RWPE1 (cell line): ENCODE measurements at places on chromosomes 16 and 17.

DNA sequence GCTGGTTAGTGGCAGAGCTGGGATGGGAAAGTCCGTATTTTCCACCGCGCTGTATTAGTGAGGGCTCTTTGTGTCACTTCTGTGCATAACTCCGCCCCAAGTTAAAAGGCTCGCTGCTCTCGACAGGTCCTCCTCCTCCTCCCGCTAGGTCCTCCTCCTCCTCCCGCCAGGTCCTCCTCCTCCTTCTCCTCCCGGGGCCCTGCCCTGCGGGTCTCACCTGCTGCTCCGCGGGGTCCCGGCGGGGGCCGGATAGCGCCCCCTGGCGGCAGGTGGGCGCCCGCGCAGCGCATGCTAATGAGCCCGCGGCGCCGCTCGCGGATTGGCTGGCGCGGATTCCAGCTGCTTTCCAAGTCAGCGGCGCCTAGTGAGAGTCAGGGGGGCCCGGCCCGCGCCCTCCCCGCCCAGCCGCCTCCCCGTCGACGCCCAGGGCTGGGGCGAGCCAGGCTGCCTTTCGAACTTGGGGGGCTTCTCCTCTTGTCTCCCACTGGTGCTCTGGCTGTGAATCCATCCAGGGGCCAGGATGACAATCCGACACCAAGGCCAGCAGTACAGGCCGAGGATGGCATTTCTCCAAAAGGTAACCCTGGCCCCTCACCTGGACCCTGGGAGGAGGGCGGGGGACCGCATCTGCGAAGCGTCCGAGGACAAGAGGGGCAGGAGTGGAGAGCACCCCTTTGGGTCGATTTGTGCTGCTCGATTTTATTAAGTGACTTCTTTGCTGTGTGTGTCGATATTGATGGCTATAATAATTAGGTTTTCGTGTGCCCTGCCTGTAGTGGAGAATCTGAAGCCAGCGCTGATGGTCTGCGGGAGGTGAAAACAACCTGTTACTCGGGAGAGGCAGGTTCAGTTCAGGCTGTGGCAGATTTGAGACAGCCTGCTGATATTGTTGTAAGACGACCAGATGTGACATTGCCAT, at the start of gene RGS9:
RGS9 (plus strand) TSS at position 350 of the 919 bp plus-strand sequence; CDS start at position 521, 171 bp downstream.
- DNase-seq = peak; percentile 69

GRCh38 chr16:27378871-27379481, 23.0 kb upstream of the IL21R start:
- DNase-seq = no peak

GRCh38 chr17:2102931-2103809, 48.3 kb downstream of the HIC1 start:
- peak; percentile 46 for DNase-seq

- no peak for DNase-seq
Measured at GRCh38 chr17:67258821-67259468, 13.9 kb upstream of the HELZ start.

- no peak for DNase-seq
Measured at GRCh38 chr17:47719411-47720152, 13.5 kb upstream of the TBX21 start.

DNA sequence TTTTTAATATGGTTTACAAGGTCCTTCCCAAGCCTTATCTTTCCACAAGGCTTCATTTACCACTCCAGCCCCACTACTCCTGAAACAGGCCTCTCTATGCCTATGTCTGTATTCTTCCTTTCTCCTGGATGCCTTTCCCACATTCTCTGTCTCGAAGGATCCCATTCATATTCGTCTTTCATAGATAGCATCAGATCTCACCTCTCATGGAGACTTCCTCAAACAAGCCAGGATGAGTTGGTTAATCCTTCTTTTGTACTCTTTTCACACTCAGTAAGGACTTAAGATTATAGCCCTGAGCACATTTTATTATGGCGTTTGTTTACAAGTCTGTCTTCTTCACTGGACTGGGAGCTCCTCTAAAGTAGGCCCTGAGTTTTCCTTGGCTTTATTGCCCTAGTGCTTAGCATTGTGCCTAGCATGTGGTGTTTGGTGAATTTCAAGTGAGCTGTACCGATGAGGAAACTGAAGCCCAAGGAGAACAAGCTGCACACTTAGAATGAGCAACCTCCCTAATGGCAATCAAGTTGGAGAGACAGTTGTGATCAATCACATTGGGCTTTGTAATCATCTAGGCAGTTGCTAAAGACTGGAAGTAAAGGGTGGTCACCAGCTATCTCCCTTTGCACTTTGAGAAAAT, 10.0 kb upstream of the TBX4 start:
- no peak for DNase-seq

DNA sequence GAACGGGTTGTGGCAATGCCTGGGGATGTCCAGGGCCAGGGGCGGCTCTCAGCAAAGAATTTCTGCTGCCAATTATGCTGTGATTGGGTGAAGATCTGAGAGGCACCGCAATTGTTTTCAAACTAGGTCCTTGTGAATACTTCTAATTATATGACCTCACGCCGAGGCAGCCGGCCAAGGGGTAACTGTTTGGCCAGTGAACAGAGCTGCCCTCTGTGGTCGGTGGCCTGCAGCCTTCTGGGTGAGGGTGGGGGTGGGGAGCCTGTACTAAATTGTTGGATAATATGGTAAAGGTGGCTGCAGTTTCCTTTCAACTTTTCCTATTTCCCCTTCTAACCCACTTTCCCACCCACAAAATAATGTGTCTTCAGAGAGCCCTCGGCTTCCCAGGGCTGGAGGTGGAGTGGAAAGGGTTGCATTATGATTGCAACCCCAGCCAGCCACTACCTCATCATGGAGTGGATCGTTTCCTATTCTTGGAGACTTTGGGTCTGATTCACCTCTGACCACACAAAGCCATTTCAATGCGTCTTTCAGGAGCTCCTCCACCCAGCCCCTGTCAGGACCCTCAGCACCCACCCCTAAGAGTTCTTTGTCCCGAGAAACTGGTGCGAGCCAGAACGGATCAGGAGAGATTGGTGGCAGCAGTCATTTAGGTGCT, 2.0 kb upstream of the DNAI2 start:
- no peak for DNase-seq

GRCh38 chr17:57004944-57005579, 27.1 kb downstream of the SCPEP1 start:
- no peak for DNase-seq

DNA sequence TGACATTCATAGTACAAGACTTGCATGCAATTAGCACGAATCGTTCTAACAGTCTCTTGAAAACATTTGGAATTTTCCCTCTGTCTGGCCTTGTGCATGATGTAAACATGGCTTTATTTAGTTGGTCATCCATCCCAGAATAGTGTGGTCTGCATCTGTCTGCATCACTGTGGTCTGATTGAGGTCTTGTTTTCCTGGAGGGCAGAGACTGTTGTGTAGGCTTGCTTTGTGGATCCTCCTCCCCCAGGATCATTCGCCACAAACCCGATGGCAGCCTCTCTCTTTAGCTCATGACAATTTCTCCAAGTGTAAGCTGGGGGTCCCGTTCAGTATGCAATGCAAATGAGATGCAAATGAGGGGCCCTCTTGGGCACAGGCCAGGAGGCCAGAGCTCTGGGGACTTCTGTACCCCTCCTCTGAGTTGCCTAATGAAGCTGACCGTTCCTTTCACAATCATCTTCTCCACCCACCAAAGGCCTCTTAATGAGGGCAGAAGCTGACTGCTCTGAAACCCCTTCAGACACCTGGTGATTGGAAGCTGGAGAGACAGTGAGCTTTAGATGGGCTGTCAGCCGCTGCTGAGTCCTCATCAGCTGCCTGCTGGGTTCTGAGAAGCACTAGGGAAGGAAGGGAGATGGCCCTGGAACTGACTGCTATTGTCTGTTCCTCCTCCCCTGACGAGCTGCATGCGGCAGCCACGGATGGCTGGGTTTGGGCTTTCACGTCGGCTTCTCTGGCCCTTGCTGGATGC, 201.2 kb upstream of the CACNG3 start:
- no peak for DNase-seq

DNA sequence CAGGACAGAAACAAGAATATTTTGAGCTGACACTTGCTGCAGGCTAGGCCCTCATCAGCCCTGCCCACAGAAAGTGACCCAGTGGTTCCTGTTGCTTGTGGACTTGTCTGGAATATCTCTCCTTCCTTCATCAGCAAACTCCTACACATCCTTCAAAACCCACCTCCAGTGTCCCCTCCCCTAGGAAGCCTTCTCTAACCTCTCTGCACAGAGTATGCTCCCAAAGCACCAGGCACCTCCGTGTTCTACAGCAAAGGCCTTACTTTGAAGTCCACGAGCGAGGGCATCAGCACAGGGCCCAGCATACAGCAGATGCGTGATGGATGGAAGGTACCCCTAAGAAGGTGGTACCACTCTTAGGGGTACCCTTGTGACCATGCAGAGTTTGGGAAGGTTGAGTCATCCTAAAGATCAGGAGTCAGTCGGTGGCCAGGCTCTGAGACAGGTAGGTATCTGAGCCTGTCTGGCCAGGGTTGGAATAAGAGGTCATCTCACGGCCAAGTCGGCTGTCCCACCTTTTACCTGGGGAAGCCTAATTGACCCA, 2.0 kb downstream of the CCDC102A start:
- no peak for DNase-seq

DNA sequence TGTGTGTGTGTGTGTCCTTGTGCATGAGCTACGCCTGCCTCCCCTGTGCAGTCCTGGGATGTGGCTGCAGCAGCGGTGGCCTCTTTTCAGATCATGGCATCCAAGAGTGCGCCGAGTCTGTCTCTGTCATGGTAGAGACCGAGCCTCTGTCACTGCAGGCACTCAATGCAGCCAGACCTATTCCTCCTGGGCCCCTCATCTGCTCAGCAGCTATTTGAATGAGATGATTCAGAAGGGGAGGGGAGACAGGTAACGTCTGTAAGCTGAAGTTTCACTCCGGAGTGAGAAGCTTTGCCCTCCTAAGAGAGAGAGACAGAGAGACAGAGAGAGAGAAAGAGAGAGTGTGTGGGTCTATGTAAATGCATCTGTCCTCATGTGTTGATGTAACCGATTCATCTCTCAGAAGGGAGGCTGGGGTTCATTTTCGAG, 22.5 kb downstream of the STAT5A start:
- DNase-seq = no peak

DNA sequence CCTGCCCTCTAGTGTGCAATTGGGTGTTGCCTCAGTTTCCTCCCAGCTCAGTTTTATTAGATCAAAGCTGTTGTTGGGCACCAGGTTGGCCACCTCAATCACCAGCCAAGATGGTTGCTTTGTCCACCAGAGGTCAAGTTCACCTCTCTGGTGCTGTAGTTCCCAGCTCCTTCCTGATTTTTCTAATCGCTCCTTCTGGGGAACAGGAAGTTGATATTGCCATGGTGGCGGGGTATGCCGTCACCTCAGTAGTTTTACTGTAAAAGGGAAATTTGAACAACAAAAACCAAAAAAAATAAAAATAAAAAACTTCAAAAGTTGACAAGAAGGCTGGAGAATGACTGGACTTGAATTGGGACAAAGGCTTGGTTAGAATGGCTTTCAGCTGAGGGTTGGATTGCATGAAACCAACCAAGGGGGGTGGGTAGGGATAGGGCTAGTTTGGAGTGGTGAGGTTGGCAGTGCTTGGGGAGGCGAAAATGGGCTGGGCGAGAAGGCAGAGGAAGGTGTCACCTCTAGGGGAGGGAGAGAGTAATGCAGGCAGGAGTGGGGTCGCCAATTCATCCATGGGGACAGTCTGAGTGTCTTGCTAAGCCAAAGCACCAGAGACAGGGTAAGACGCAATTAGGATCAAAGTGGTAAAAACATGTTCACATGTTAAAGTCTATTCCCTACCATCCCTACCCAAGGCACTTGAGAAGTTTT, 6.2 kb downstream of the EFNB3 start:
- no peak for DNase-seq

DNA sequence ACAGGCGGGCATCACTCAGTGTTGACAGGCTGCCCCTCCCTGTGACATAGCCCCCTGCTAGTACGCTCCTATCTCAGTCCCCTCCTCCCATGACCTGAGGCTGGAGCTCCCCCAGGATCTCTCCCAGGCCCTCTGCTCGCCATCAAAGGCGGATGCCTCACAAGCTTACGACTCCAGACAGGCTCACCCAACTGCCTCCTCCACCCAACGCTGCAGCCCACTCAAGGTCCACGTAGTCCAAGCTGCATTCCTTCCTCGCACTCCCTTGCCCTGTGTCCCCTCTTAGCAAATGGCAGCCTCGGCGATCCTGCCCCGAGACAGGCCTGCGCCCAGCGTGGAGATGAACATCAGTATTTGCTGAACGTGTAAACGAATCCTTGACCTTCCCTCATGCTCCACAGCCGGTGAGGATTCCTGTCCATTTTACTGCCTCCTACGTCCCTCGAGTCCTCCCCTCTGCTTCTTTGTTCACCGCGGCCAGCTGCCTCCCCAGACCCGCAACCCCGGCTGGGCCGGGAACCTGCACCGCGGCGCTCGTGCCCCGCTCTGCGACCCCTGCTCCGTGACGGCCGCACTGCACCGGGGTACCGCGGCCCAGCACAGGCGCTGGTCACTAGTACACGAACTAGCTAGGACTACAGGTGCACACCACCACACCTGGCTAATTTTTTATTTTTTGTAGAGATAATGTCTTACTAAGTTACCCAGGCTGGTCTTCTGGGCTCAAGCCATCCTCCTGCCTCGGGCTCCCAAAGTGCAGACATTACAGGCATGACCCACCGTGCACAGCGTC, 838 bp upstream of the TMEM97 start:
- DNase-seq = no peak

GRCh38 chr17:51091635-51092034, 29.0 kb downstream of the SPAG9 start:
- no peak for DNase-seq

- DNase-seq = no peak
Measured at GRCh38 chr16:85824161-85825135, 25.0 kb downstream of the COX4I1 start.

GRCh38 chr16:87742781-87743490, 22.9 kb downstream of the KLHDC4 start:
- no peak for DNase-seq

- DNase-seq = no peak
Measured at GRCh38 chr17:71444078-71444477, 676.7 kb upstream of the SOX9 start.

GRCh38 chr17:50972577-50972976, 106.4 kb upstream of the TOB1 start:
- no peak for DNase-seq

DNA sequence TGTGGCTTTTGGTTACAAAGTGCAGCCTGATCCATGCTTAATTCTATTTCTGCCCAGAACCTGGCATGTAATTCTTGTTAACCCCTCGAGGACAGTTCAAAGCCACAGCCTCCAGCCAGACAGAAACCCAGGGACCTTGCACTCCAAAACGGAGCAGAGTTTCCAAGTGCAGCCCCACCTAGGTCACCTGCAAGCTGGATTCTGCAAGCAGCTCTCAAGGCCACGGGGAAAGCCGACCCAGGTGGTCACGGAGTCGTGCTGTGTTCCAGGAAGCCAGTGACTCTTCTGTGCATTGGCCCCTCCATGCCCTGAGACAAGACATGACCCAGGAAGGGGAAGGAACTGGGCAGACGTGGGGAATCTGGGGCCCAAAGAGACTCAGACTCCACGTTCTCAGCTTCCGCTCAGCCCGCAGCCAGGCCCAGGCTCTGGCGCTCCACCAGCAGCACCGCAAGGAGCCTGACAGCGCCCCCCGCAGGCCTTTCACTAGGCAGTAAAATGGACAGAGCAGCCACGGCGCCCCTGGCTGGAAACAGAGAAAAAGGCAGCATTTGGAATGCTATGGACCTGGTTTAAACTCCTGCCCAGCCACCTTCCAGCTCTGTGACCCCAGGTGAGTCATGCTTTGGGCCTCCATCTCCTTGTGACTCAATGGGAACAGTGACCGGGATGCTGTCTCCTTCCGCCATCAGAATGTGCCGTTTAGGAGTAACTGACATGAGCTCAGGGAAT, 27.3 kb upstream of the GSG1L start:
- DNase-seq = peak; percentile 53
